ENCODE measurements at places on chromosomes 3 and 15.

- no peak for DNase-seq
Measured at GRCh38 chr3:156561533-156561932, 6.6 kb upstream of the SSR3 start.

DNA sequence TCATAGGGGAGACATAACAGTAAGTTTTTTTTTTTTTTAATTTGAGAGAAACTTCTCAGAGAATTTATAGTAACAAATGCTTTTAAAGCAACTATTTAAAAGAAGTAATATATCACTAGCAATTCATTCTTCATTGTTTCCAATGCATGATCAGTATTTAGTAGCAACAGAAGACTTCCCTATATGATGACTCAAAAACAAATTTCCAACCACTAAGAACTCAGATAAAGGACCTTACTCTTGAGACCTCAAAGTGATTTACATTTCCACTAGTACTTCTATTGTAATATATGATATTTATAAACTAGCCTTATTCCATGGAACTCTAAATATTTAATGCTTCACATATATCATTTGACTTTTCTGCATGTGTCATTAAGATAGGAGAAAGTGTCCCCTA, 356.3 kb downstream of the ZBTB20 start:
- DNase-seq = no peak

- DNase-seq = no peak
Measured at GRCh38 chr15:52150871-52151270, 38.3 kb upstream of the BCL2L10 start.

- no peak for DNase-seq
Measured at GRCh38 chr15:63870487-63871209, 36.9 kb upstream of the HERC1 start.

GRCh38 chr3:15542614-15543013, 21.1 kb upstream of the COLQ start:
- DNase-seq = no peak

DNA sequence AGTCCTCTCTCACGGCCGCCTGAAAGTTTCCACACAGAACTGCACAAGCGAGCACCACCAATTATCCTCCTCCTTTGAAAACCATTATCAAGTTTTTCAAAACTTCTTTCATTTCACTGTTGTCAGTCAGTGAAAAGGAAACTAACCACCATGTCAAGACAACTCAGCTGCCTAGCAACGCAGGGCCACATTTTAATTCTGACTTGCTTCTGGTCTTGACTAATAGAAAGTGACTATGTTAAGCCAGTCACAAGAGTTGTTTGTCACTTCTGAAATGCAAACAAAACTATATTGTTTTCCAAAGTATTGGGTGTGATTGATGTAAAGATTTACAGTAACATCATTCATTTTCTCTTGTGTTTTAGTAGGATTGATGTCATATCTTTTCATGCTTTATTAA, 612.8 kb upstream of the AGTR1 start:
- no peak for DNase-seq

DNA sequence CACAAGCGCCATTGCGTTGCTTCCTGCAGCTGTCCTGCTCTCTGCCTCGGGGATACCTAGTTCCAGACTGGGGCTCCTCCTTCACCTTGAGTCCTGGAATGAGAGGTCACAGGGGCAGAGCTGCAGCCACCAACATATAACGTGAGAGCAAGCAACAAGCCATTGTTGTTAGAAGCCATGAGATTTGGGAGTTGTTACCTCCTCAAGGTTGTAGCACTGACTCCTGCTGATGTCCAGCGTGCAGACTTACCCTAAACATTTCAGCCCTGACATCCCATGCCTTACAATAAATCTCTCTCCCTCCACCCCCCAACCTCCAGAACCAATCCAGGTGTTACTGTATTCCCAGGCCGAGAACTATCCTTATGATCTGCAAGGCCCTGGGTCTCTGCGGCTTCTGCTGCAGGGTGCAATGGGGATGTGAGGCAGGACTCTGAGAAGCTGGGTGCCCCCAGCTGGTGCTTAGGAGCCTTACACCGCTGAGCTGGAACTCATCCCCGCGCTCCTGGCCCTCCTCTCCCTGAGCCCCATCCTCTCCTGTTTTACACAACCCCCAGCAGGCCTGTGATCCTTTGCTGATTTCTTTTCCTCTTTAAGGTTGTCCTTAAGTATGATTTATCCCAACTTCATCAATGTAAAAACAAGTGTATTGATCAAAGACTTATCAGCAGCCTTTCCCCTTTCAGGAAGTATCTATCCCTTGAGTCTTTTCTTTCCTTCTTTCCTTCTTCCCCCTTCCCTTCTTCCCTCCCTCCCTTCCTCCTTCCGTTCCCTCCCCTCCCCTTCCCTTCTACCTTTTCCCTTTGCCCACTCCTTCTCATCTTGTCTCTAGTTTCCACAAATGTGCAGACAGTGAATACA, 84.2 kb upstream of the ABHD2 start:
- peak; percentile 79 for DNase-seq

- DNase-seq = peak; percentile 76
Measured at GRCh38 chr3:57397175-57398026, 104.9 kb upstream of the ASB14 start.

- DNase-seq = no peak
Measured at GRCh38 chr15:44315126-44315525, 26.6 kb downstream of the GOLM2 start.

DNA sequence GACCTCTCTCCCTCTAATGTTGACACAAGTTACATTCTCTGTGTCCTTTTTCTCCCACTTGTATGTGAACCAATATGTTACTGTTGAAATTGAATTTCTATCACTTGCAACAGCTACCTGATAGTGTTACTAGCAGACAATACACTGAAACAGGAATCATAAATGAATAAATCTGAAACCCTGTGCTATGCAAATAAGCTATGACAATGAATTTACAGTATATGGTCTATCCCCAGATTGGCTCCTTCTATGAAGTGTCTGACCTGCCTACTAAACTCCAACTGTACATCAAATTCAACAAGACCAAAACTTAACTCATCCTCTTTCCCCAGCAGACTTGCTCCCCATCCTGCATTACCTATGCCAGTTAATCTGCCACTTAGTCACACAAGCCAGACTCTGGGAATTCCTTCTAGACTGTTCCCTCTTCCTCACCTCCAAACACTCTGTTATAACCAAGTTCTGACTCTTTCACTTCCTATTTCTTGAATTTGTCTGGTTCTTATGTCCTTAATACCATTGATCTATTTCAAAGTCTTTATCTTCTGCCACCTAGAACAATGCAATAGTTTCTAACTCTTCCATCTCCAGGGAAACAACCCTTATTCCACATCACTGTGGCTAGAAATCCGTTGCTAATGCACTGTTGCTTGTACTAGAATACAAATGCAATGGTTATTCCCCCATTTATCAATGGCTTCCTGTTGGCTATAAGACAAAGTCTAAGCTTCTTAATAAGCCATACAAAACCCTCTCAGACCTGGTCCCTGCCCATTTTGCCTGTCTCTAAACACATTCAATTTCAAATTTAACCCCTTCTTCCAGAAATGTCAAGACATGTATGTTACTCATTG, 13.4 kb upstream of the ZNF639 start:
- no peak for DNase-seq

DNA sequence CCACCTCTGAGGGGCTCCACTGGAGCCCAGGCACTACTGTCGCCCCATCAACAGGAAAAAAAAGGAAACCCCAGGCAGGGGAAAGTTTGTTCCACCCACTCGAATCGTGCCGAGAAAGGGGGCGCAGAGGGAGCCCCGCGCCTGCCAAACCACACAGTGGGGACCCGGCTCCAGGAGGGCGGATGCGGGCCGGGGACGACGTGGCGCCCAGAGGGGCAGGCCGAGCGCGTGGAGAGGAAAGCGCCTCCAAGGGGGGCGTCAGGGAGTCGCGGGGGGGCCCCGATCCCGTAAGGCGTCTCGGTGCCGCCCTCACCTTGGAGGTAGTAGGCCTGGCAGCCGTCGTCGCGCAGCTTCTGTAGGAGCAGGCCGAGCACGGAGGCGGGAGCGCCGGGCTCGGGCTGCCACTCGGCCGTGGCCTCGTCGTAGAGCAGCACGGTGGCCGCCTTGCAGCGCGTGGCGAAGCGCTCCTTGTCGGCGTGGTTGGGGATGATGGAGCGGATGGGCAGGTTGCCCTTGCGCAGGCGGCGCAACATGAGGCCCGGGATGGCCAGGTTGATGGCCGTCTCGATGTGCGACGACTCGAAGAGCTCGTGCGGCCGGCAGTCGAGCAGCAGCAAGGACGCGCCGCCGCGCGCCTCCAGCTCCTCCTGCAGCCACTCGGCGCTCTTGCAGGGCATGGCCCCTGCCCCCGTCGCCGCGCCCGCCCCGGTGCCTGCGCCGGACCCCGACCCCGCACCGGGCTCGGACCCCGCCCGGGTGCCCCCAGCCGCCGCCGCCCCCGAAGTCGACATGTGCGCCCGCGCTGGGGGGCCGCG, 627 bp downstream of the DUSP7 start:
- peak; percentile 76 for DNase-seq

GRCh38 chr3:126835472-126836219, 131.6 kb downstream of the CHCHD6 start:
- DNase-seq = no peak

GRCh38 chr3:122787872-122788271, 5.8 kb downstream of the HSPBAP1 start:
- no peak for DNase-seq

- DNase-seq = peak; percentile 1
Measured at GRCh38 chr3:195236076-195236798, 34.7 kb downstream of the XXYLT1 start.

GRCh38 chr15:79724312-79724711, 172.5 kb downstream of the MTHFS start:
- no peak for DNase-seq

DNA sequence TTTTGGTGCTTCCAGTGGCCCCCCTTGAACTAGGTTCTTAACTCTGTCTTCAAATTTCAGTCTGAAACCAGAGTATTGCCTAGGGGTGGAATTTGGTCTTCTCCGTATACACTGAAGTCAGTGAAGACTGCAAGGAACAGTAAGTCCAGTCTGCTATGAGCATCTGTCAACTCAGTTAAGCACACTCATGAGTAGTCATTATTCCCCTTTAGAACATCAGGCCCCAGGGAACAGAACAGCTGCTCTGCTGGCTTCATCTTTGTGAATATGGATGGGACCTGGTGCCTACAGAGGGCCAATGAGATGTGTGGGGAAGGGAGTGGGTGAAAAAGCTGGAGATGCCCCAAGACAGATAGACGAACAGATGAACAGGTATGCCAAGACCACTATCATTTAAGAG, 85.2 kb upstream of the PRR23C start:
- no peak for DNase-seq

DNA sequence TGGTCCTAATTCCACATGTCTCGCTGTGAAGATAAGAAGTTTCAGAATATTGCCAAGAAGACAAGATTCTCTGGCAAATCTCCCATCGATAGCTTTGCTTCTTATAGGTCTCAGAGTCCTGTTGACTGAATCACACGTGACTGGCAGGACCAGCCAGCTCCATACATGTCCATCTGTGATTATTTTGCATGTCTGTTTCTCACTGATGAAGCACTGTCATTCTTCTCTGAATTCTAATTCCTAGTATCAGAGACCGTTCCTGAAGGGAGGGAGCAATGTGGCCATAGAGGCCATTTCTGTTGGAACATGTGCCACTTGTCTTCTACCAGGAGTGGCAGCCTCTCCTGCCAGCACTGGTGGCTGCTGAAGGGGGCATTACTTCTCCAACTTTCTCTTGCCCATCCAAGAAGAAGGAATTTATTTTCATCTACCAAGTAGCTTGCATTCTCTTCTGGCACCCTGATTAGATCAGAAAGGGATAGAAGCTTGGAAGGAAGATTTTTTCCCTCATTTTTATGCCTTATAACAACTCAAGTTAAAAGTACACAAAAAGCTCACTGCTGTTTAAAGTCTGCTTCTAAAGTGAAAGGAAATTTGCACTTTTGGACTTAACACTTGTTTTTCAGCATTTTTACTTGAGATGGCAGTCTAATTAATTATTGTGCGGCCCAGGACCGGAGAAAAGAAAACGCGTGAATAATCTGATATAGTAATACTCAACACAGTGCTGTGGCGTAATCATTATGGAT, 115.8 kb downstream of the IQCH start:
- no peak for DNase-seq

DNA sequence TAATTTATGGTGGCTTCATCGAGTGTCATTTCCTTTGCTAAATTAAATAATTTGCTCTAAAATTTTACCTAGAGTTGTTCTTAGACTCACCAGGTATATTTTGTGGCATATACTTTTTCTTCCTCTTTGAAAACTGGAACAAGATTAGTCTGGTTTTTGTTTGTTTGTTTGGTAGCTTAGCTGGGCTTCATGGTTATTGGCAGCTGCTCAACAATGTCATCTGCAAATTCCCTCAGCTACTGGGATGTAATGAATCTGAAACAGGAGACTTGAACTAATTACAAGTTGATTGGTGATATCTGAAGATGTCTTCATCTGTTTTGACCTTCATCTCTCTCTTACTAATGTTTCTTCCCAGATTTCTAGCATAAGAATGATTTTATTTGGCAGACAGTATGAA, 270.5 kb upstream of the P2RY1 start:
- DNase-seq = no peak

DNA sequence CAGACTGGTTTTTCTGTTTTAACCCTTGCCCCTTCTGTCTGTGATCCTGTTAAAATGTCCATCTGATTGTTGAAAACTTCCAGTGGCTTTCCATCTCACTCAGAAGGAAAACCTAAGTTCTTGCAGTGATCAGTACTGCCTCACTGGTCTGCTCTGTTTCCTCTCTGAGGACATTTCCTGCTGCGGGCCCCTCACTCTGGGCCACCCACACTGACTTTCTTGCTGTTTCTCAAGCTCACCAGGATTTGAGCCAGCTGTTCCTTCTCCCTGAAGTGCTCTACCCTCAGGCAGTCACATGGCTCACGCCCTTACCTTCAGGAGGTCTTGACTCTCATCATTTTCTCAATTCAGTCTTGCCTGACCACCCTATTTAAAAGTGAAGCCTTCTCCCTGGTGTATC, 1.8 kb downstream of the GRK7 start:
- DNase-seq = peak; percentile 10

DNA sequence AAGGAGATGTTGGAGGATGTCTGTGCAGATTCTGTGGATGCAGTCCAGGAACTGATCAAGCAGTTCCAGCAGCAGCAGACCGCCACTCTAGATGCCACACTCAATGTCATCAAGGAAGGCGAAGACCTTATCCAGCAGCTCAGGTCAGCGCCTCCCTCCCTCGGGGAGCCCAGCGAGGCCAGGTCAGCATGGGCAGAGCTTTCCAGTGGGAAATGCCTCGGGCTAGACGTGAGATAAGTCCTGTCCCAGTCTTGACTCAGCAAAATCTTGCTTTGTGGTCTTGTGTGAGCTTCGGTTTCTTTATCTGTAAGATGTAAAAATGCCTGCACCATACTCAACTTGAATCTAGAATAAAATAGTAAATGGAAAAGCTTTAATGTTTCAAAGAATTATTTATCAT, 335.1 kb upstream of the UMPS start:
- no peak for DNase-seq

DNA sequence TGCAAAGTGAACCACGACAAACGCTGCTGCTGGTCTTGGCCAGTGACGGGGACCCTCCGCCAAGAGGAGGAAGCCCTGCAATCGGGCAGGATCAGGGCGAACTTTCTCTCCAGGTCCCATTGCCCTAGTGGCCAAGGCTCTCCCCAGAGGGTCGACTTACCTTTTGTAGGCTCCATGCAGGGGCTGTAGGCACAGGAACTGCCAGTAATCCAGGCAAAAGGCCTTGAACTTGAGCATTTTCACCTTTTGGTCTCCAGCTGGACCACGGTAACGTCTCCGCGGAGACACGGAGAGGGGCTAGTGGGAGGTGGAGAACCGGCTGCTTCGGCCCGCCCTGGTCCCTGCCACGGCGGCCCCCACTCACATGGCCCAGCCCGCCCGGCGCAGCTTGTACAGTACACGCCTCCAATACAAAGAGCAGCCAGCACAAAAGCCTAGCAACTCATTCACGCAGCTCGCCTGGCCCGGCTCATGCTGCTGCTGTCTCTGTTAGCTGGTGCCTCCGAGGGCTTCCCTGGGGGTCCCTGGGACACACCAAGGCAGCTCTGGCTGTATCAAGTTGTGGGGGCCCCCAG, 31.0 kb downstream of the IQSEC1 start:
- no peak for DNase-seq

Measured in D341Med (cell line).